ENCODE measurements at places on chromosomes 13 and 19.

GRCh38 chr13:100305398-100305797 is 216.5 kb downstream of the PCCA start:
- DNase-seq = no peak

- no peak for DNase-seq
Measured at GRCh38 chr19:51135004-51135403, 7.1 kb upstream of the SIGLEC7 start.

DNA sequence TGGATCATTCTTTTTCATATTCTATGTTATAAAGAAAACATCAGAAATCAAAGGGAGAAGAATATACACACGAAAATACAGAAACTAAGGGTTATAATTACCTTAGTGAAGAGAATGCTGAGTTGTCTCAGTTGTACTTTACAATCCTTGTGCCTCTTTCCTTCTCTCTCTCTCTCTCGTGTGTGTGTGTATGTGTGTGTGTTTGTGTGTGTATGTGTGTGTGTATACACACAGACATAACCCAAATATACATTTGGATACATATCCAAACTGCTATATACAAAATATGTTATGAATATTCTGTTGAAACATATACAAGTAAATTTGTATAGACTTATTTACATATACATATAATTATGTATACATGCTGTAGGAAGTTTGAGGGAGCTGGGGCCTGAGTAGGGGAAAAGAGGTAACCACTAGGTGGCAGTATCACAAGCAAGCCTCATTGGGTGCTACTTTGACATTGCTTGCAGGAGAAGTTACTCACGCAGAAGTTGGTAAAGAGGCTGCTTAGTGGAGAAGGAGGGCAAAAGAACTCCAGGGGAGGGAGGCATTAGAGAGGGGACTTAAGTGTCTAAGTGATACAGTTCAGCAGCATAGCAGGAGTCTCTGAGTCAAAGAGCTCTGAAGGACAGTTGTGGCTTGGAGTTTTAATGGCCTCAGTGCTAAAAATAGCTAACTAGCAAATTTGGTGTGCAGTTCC is 465.1 kb upstream of the PCDH20 start:
- no peak for DNase-seq

GRCh38 chr13:30871588-30872275 is 34.3 kb upstream of the MEDAG start:
- DNase-seq = no peak

DNA sequence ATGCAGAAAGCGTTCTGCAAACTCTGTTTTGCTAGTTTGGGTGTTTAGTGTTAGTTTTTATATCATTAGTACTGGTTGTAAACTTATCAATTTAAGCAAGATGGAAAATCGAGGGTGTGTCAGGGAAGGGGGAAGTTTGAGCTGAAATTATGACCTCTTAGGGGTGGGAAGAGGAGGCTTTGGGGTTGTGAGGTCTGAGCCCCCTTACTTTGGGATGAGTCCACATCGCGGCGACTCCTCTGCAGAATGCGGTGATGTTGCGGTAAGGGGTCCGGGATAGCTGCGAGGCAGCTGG is 743 bp upstream of the NDUFS7 start:
- DNase-seq = no peak

DNA sequence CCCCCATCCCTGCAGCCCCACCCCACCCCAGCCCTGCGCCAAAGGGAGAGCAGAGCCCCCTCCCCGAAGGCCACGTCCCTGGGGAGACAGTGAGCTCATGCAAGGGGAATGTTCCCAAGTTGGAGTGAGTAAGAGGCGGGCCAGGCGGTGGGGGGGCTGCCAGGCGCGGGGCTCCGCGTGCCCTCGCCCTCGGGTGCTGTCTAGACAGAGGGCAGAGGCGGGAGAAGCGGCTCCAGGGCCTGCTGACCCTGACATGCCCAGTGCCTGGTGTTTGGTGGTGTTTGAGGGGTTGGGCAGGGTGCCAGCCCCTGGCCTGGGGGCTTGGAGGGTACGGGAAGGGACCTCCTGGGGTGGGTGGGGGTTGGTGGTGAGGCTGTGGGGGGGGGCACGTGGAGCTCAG is 1.0 kb downstream of the FSTL3 start:
- DNase-seq = no peak

GRCh38 chr13:47396915-47397314 is 500.1 kb upstream of the HTR2A start:
- DNase-seq = no peak

GRCh38 chr13:103101901-103102300 is 35.7 kb upstream of the SLC10A2 start:
- DNase-seq = no peak

GRCh38 chr19:33484226-33484774 is 37.3 kb downstream of the PEPD start:
- DNase-seq = no peak
